NCI-H1092 (cell line): ENCODE measurements at places on chromosomes 4 and X.

DNA sequence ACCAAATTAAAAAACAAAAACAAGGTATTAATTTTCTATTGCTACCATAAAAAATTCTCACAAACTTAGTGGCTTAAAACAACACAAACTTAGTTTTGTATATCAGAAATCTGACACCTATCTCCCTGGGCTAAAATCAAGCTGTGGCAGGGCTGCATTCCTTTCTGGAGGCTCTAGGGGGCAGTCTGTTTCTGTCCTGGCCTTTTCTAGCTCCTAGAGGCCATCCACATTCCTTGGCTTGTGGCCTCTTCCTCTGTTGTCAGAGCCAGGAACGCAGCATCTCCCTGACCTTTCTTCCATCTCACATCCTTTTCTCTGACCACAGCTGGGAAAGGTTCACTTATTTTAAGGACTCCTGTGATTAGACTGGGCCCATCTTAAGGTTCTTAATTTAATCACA lies 38.9 kb upstream of the TLR2 start:
- DNase-seq = no peak

DNA sequence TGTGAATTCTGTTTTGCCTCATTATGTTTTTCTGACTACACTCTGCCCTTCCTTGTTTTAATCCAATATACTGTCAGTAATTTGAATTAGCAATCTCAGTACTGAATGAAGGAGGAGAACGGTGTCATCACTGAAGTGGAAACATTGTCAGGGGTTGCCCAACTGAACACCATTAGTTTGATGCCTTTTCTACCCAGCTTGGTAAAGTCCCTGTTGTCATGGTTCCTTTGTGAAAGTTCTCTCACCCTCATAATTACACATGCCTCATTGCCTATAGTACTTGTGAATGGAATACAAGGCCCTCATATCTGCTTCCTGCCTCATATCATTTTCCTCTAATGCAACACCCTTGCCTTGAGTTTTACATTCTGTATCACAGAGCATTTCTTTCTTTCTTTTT lies 76.9 kb downstream of the RRAGB start:
- no peak for DNase-seq

DNA sequence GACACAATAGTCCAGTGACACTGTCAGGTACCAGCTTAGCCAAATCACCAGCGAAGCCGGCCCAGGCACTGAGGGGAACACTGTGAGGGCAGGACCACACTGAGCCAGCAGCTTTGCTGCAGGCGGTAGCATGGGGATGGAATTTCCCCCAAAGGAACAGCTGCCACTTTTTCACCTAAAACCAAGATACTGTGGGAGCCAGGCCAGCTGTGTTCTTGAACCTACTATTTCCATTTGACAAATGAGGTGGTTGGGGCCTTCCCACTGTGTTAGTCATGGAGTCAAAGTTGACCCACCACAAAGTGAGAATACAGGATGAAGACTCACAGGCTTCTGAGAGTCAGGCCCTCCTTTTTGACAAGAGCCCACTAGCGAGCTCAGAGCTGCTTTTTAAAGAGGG lies 70.7 kb upstream of the SH3RF1 start:
- no peak for DNase-seq

GRCh38 chr4:117084866-117085701 lies at the start of gene TRAM1L1:
Gene TRAM1L1, minus strand, starts transcription at chr4:117085576. Its CDS starts 183 bp downstream, at chr4:117085393.
- DNase-seq = no peak

GRCh38 chrX:153944140-153944799 lies at the start of gene RENBP:
Gene RENBP, minus strand, starts transcription at chrX:153944643. Its CDS starts 33 bp downstream, at chrX:153944610.
- DNase-seq = no peak

GRCh38 chr4:47711646-47712045 lies 126.2 kb downstream of the CORIN start:
- DNase-seq = no peak

DNA sequence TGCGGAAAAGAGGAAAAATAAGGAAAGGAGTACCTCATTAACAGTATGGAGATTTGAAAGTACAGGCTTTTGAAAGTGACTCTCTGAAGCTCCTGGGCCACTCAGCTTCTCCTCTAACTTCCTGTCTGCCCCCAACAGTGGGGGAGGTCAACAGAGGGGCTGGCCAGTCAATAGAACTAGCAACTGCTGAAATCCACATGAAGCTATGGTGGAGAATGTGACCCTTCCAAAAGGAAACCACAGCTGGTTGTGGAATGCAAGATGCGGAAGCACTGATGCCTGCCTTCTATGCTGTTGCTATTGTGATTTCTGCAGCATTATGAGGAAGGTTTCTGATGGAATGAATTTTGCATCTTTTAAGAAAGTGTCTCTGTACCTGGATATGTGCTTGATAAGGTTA lies 2.4 kb downstream of the CORIN start:
- no peak for DNase-seq

DNA sequence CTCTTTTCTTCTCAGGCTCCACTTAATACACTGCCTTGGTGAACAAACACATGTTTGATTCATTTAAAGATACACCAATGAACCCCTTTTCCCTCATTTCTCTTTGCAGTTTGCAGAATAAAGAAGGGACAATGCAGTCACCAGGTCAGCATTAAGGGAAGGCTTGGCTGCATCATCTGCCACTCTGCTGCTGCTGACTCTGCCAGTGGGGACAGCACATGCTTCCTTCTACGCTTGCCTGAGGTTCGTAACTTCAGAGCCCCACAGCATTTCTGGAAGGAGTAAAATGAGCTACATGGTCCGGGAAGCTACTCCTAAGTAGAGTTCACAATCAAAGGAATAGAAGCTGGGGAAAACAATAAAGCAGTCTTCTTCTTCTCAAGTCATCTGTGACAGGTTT lies 178.9 kb upstream of the GATB start:
- no peak for DNase-seq

- DNase-seq = no peak
Measured at GRCh38 chr4:108036213-108036612, 46.5 kb downstream of the HADH start.

DNA sequence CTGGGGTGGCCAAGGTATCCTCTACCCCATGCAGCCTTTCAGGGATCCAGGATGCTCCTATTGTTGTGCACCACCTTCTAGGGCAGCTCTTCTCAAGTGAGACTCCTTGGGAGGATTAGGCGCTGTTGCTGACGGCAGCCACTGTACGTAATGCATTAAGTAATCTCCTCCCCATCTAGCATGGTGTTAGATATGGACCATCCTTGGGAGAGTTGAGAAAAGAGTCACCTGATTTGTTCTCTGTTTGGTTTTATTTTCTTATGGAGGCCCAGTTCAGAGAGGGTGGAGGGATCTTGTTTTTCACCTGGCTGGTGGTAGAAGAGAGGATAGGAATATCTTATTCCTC lies 46.4 kb downstream of the GYG2 start:
- no peak for DNase-seq

- DNase-seq = no peak
Measured at GRCh38 chrX:57211906-57212305, 74.6 kb upstream of the FAAH2 start.

- DNase-seq = peak; percentile 57
Measured at GRCh38 chrX:103919270-103919637, 43.2 kb upstream of the TMSB15B start.

- DNase-seq = no peak
Measured at GRCh38 chr4:146110871-146111485, 64.5 kb upstream of the LSM6 start.

DNA sequence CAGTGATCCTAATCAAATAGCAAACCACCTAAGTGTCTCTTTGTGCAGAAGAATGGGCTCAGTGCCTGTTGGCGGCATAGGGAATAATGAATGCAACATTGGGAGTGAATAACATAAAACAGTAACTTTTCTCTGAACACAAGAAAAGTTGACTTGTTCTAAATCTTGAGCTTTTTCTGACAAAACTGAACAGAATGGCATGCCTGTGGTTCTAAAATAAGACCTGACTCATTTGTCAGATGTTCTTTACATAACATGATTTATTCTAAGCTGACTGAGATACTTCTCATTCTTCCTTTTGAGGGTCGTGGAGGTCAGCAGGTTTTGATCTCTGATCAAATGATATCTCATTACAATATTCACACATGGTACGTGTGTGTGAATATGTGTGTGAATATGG lies 165.4 kb upstream of the WDR1 start:
- DNase-seq = no peak

DNA sequence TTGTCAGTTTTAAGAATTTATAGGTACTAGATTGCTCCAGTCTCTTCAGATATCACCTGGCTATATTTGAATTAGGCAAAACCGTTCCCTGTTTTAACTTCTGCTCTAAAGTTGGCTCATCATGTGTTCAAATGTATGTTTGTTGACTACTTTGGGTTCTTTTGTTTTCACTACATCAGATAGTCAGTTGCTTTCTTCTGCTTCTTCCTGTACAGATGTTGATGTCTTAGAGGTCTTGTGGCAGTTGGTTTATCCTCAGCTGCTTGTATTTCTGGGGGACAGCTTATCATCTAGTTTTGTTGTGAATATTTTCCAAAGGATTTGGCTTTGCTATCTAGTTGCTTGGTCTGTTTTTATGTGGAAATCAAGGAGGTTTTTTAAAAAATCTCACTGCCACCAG lies 28.0 kb downstream of the TBC1D19 start:
- DNase-seq = no peak

DNA sequence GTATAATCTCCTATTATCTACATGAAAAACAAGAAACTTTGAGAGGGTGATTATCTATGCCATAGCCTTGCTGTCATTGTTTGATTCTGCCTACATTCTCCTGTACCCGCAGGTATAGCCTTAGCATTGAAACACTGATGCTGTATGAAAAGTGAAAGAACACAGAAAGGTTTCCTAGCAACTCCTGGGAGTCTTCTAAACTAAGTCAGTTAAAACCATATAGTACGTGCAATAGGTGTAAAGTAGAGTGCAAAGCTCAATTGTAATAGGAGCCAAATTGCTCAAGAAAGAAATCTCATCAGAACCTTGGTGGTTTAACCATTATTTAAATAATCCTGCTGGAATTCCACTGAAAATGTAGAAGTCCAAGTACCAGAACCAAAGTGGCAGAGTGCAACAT lies 489.7 kb downstream of the PCDH10 start:
- DNase-seq = no peak

DNA sequence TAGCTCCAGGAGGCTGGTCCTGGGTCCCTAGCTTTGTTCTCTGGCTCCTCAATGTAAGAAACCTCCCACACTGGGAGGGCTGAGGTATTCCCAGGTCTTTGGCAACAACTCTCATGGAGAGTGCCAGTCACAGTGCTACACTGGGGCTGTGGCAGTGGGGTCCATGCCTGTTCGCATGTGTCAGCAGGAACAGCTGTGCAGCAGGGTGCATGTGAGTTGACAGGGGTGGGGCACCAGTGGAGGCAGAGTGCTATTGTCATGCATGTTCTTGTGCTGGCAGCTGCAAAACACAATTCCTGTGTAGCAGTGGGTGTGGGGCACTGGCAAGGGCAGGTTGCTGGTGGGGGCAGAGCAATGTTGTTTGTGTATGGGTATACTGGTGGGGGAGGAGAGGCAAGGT lies 246.0 kb downstream of the CXXC4 start:
- no peak for DNase-seq

GRCh38 chr4:151644622-151645021 lies 116.2 kb downstream of the GATB start:
- DNase-seq = peak; percentile 7

DNA sequence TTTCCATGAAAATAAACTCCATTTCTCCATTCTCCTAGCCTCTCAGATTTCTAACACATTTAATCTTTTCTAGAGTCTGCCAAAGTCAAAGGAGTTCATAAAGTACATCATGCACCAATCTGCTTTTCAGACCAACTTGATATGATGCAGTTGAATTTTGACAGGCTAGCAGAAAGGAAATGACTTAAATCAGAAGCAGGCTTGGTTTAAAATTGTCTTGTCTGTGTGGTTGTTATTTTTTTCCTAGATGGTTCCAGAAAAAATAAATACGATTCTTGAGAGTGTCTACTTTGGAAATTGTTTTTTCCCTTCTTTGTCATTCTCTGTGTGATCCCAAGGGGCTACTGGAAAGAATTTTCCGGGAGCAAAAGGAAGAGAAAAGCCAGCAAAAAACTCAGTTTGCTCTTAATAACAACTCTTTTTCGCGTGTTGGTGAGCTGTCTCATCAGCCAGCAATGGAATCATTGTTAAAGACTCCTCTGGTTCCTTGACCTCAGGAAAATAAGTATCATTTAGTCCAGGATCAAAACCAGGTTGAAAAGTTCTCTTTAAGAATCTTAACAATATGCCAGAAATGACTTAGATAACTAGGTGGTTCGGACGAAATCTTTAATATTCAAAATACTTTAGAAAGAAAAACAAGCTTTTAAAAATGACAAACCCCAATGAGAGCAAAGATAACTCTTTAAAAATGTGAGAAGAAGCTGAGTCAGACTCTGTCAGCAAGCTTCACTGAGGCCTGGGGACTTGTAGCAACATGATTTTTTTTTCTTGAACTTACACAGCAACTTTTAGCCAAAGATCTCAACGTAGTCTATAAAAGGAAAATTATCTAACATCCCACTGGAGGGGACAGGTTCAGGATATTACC lies 49.7 kb upstream of the GAB1 start:
- no peak for DNase-seq

- DNase-seq = no peak
Measured at GRCh38 chr4:858831-859451, 33.0 kb upstream of the CPLX1 start.

DNA sequence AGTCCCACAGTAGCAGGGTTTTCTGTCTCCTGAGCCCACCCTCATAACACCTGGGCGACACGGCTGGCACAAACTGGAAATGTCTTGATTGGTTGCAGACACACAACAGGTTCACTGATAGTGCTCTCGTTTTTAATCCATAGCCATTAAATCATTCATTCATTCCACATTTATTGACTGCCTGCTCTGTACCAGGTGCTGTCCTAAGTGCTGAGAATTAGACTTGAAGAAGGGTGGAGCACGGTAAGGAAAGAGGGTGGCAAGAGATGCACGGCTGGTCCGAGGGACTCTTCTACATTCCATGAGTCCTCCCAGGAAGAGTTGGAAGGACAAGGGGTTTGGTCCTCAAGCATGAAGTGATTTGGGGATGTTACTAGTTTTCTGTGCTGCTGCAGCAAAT lies 100.0 kb downstream of the RELL1 start:
- DNase-seq = no peak

DNA sequence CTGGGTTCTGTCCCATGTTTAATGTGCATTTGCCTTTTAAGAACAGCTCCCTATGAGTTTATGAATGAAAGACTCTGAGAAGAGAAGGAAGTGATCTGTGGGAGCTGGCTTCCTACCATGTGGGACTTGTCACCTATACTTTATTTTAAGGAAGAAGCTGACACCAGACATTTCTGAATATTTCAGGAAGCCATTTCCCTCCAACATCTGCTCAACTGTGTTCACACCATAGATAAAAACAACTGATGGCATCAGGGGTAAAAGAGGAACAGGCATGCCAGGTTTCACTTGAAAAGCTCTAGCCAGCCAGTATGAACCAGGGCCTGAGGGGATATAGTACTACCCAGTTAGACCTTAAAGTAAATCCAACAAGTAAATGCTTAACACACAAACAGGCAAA lies 116.0 kb downstream of the COL4A6 start:
- no peak for DNase-seq

- DNase-seq = no peak
Measured at GRCh38 chr4:3442460-3442958, 741 bp downstream of the HGFAC start.

- no peak for DNase-seq
Measured at GRCh38 chr4:1500231-1500965, 94.2 kb upstream of the NKX1-1 start.
